ENCODE measurements at places on chromosomes 5 and 9.

DNA sequence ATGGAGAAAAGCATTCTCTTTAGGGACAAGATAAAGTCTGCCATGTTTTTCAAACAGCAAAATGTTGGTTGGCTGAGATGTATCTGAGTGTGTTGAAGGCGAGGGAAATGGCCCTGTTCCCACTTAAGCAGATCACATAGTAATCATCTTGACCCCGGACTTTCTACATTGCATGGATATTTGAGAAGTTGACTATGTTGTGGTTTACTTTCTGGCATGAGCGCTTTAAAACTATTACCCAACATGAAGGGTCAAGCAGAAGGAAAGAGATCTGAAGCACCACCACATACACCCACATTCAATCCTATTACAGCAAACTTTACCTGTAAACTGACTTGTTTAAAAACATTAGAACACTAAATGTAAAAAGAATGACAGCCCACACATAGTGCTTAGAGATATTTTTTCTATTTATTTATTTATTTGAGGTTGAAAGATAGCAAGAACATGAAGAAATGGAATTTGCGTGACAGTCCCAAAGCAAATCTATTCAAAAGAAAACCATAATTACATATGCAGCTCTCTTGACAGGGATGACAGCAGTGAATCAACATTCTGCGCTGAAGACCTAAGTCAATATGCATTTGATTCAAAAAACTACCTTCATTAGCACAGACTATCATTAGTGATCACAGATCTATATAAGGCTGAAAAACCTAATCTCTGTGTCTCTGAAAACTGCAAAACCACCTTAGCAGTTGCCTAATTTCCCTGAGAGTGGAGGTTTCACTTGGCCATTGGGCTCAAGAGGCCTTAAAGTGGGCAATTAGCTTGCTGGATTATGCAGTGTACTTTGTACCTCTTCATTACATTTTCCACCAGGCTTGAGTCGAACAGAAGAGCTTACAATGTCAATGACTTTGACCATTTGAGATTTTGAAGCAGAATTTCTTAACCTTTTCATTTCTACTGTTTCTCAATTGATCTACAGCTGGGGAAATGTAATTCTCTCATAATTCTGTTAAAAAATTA lies 195.0 kb downstream of the PDE4D start:
- no peak for DNase-seq

DNA sequence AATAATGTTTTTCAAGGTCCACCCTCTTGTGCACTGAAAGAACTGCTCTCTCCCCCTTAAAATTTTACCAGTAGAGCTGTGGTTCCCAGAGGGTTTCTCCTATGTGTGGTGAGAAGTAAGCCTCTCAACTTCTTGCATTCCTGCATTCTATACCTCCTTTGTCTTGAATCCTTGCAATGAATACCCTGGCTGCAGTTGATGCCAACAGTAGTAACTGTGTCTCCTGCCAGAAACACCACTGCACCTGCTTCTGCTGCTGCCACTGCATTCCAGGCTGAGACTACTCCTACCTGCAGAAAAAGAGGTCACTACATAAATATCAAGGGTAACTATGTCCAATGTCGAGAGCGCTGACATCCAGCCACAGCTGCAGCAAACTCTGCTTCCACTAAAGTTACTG lies 203.7 kb downstream of the TMEM167A start:
- no peak for DNase-seq

- DNase-seq, result no peak
Measured at GRCh38 chr5:36202521-36202961, 39.2 kb downstream of the NADK2 start.

- DNase-seq, result no peak
Measured at GRCh38 chr5:8413975-8414374, 545.0 kb downstream of the MTRR start.

- DNase-seq, result no peak
Measured at GRCh38 chr9:130746434-130747212, 53.0 kb downstream of the EXOSC2 start.

- DNase-seq, result no peak
Measured at GRCh38 chr5:112930082-112930344, 8.0 kb upstream of the REEP5 start.

DNA sequence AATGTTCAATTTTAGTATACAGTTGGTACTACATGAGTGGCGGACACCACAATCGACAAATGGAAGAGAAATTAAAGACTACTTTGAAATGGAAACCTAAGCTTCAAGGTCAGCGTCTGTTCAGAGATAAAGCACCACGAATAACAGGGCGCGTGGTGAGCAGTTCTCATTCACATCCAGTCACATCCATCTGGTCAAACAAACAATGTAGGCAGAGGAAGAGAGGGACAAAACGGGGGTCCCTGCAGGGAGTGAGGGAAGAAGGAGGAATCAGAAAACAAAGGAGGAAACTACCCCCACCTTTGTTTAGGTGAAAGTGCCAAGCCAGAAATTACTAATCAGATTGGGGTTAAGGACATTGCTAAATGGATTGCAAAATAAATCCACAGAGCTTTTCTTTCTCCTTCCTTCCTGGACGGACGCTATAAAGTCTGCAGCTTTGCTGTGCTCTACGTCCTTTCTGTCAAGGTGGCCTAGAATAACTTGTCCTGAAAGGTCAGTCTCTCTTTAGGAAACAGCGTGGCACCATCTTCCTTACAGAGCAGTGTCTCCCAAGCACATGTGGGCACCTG lies 138.6 kb downstream of the ENTREP1 start:
- no peak for DNase-seq

- no peak for DNase-seq
Measured at GRCh38 chr5:135481909-135482311, 29.8 kb upstream of the TIFAB start.

GRCh38 chr5:172235827-172236736 lies 42.1 kb downstream of the EFCAB9 start:
- DNase-seq, result no peak

DNA sequence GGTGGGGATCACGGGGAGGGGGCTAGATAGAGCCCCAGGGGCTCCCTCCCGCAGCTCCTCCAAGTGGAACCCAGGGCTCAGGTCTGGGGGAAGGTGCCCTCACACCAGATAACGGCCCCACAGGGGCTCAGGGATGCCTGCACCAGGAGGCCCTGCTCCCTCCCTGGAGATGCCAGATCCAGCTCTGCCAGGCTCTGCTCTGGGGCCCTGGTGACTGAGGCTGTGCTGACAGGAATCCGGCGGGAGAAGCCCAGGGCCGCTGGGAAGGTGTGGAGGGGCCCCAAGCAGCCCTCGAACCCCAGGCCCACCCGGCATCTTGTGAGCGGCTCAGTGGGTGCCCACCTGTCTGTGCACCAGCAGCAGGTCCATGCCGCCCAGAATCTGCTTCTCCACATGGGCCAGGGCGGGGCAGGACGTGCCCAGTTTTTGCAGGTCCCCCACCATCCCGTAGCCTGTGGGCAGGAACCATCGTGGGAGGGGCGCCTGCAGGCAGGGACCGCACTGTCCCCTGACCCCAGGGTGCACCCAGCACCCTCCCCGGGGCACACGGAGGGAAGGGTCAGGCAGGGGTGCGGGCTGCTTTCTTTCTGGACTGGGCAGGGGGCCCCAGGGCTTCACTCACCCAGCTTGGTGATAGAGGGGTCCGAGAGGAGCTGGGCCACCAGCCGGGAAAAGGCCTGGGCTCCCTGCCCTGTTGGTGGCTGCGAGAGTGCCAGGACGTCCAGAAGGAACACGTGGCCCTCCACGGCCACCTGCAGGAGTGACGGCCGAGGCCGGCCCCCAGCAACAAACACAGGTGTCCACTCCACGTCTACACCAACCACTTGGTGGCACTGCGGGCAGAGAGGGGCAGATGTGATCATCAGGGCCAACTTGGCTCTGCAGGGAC lies 48.9 kb upstream of the NRARP start:
- no peak for DNase-seq

GRCh38 chr9:100101608-100102007 lies 2.6 kb downstream of the INVS start:
- DNase-seq, result no peak

DNA sequence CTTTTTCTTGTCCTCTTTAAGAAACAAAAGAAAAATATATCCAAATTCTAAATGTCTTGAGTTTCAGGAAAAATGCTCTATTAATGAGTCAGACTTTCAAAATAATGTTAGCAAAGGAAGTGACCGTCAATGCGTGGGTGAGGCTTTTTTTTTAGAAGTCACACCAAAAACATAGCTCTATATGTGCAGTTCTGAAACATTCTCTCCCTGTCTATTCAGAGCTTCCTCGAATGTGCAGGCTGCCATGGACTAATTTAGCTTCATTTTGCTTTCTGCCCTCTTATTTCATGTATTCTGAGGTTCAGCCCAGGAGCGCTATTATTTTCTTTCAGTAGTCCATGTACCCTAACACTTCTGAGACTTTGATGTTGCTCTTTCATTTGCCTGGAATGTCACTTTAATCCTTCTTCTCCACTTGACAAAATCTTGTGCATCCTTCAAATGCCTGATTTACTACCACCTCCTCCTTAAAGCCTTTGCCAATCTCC lies 72.5 kb upstream of the RASA1 start:
- DNase-seq, result no peak

DNA sequence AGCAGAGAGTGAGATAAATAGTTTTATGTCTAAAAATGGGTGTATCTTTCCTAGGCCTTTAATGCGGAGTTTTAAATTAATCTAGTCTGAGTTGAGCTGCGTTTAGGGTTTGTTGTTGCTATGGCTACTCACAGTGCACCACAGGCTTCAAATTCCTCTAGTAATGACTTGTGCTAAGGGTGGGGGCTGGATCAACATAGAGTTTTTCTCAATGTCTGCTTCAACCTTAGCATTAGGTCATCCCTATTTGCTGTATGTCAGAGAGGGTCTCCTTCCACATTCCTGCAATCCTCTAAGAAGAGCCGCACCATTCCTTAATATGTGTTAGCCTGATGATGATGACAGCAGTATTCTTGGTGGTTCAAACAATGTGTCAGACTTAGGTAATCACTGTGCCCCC lies 465.6 kb upstream of the KIF2A start:
- DNase-seq, result peak; percentile 50

- no peak for DNase-seq
Measured at GRCh38 chr9:130111786-130112537, 58.3 kb downstream of the GPR107 start.

DNA sequence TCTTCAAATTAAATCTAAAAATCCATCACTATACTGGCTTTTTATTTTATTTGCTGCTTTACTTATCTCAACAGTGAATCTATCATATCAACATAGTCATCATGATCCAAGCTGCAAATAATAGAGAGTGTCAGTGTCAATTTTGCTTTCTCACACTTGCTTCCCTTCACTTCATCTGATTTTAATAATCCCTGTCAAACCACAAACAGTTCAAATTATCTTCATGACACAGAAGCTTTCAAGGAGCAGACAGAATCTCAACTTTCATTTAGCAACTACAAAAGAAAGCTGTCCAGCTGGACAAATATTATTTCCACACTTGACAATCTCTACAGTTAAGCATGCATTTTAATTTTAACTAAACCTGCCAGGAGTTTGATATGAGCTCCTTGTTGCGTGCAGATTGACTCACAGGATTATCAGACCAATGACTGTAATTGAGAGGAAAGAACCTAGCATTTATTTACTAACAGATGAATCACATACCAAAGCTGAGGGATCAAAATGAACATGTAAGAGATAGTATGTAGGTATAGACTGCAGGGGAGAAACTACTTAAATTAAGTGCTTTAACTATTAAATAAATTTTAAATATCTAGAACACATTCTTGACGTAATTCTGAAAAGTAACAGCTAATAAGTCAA lies 56.0 kb downstream of the KIAA0825 start:
- DNase-seq, result peak; percentile 2

- no peak for DNase-seq
Measured at GRCh38 chr9:20988671-20989315, 42.6 kb downstream of the HACD4 start.

GRCh38 chr9:128683340-128684064 lies 5.5 kb upstream of the SET start:
- DNase-seq, result no peak

DNA sequence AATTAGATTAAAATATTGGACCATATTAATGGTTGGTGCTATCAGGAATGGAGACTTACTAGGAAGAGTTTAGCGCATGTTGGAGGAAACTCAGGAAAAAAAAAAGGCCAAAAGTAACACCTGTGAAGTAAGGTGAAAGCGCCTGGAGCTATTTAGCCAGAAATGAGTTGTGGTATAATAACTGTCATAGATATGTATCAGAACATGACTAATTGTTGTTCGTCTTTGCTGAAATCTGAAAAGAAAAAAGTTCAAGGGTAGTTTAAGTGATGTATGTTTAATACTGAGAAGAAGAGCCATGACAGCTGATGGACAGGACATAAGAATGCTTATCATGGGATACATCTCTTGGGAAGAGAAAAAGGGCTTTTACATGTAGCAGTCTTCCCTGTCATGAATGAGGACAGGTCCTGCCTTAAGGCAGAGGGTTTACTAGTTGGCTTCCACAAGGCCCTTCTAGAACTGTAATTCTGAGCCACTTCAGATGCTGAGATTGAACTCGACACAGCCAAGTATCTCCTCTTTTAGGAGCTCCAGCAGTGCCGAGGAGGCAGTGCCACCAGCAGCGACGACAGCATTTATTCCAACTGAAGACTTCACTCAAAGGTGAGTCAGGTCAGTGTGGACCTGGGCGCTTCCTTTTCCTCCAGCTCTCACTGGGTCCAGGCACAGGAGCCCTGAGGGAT lies 940 bp upstream of the CAMK4 start:
- DNase-seq, result no peak

- DNase-seq, result no peak
Measured at GRCh38 chr9:37575001-37575400, 1.2 kb downstream of the FBXO10 start.

DNA sequence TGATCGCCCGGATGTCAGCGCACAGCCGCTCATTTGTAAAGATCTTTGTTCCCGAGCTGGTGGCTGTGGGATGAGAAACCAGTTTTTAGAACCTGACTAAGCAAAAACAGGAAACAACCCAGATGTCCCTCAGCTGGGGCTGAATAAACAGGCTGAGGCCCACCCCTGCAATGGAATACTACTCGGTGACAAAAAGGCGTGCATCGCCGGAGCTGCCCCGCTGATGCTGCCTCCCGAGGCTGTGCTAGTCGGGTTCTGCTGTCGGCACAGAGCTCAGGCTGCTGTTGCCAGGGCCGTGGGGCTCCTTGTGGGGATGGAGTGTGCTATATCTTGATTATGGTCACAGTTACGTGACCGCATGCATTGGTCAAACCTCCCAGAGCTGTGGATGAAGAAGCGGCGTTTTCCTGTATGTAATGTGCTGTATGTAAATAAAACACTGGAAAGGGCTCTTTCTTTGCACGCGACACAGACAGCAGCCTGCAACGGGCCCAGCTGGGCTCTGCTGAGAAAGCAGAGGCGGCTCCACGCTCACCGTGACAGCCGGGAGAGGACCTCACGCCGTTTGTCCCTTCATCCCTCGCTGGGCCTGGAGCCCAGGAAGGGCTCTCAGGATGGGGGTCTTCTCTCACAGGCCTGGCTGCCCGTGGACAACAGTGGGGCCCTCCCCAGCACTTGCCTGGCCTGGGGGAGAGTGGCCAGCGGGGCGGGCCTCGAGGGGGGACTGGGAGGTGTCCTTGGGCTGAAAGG lies 51.5 kb upstream of the RNU6ATAC start:
- DNase-seq, result no peak

- no peak for DNase-seq
Measured at GRCh38 chr5:111427762-111428161, 84.6 kb downstream of the STARD4 start.

- no peak for DNase-seq
Measured at GRCh38 chr5:109878887-109879286, 189.2 kb downstream of the MAN2A1 start.
